Neuronal stem cell (in vitro differentiated cells): ENCODE measurements at places on chromosomes 3 and 15.

GRCh38 chr3:193960487-193961274, 175.3 kb upstream of the HES1 start:
- DNase-seq = no peak

- no peak for DNase-seq
Measured at GRCh38 chr15:64842986-64843561, 1.4 kb downstream of the PLEKHO2 start.

DNA sequence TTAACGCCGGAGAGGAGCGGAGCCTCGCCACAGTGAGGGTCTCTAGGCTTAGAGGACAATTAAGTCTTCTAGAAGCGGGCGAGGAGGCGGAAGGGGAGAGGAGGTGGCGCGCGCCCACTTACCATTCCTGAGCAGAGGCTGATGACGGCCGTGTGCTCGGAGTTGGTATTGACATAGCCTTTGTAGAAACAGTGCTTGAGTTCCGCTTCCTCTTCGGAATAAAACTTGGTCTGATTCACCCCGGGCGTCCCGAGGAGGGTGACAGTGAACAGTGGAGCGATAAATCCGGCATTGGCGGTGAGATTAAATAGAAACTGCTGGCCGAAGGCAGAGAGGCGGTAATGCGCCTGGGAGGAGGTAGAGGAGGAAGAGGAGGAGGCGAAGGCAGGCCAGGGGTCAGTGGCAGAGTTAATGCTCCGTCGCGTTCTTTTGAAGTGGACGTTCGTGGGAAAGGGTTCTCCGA, 1.3 kb downstream of the ADAMTS9 start:
- peak; percentile 63 for DNase-seq

DNA sequence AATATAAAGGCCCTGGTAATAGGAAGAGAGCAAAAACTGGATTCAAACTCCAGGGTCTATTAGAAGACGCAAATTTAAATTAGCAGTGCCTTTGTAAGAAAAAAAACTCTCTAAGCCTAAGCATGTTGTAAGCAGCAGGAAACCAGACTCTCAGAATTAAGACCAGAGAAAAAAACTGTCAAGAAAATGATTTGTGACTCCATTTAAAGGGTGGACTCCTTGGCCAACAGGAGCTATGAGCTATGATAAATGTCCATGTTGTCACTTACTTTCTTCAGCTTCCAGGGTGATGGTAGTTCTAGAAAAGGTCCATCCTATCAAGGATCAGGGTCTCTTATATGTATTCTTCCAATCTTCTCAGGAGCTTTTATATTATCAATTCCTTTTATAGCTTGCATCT, 34.9 kb upstream of the CCDC50 start:
- no peak for DNase-seq

GRCh38 chr3:16520970-16521881, 7.7 kb upstream of the RFTN1 start:
- no peak for DNase-seq

- DNase-seq = no peak
Measured at GRCh38 chr3:119834754-119835370, 53.0 kb downstream of the NR1I2 start.

DNA sequence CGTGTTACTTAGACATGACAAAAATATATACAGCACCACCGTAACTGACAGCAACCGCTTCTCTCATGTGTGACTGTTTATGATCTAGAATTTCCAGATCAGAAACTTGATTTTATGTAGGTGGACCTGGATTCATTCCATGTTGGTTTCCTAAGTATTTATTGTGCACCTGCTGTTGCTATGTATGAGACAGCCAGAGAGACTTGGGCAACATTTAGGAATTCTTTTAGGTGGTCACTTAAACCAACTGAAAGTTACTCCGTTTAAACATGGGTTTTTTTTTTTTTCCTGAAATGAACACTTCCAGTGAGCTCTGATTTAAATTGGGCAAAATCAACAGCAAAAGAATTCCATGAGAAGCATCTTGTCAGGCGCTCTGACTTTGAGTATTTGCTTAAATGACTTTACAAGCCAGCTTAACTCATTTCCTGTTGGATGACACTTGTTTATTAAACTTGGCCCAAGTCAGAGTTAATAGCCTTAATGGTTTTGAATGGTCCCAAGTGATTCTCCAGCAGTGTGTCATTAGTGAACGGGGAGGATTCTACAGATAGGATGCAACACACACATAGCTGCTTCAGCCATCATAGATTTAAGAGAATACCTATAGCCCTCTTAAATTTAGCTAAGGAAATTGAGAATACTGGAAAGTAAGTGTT, 31.8 kb downstream of the MITF start:
- no peak for DNase-seq

- DNase-seq = no peak
Measured at GRCh38 chr3:180911876-180912303, 580 bp upstream of the FXR1 start.

GRCh38 chr3:8777978-8778267, 8.5 kb upstream of the OXTR start:
- DNase-seq = no peak

GRCh38 chr15:78995921-78996893, 51.4 kb upstream of the CTSH start:
- no peak for DNase-seq

DNA sequence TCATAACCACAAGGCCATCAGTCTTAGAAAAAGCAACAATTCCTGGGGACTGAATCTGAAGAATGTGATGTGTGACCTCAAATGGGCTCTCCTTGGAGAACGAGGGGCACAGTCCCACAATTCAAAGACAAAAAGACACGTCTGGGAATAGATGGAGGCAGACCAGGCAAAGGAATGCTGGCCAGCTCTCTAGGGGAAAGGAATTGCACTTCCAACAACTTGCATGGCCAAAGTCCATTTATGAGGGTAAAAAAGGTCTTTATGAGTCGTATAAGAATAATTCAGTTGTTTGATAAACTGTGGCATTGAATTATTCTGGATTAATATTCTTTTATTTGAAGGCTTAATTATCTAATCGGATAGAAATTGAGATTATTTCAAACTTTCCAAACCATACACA, 180.5 kb upstream of the FEZF2 start:
- no peak for DNase-seq

- peak; percentile 23 for DNase-seq
Measured at GRCh38 chr15:33021806-33022389, 172.6 kb downstream of the FMN1 start.

DNA sequence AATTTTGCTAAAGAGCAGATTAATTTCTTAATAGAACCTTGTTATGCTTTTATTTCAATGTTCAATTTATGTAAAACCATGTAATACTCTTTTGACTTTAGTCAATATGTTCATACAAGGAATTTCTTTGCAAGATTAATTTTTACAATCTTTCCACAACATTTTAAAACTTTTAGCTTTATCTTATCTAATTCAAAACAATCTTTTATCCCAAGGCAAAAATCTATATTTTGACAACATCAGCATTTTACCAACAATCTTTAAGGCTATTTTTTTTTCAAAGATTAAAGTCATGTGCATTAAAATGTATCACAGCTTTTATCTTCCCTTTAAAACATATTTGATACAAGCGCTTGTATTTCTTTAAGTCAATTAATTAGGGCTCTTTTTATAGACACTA, 914.7 kb downstream of the PLOD2 start:
- DNase-seq = no peak
